ENCODE measurements at places on chromosomes 1 and 21.

DNA sequence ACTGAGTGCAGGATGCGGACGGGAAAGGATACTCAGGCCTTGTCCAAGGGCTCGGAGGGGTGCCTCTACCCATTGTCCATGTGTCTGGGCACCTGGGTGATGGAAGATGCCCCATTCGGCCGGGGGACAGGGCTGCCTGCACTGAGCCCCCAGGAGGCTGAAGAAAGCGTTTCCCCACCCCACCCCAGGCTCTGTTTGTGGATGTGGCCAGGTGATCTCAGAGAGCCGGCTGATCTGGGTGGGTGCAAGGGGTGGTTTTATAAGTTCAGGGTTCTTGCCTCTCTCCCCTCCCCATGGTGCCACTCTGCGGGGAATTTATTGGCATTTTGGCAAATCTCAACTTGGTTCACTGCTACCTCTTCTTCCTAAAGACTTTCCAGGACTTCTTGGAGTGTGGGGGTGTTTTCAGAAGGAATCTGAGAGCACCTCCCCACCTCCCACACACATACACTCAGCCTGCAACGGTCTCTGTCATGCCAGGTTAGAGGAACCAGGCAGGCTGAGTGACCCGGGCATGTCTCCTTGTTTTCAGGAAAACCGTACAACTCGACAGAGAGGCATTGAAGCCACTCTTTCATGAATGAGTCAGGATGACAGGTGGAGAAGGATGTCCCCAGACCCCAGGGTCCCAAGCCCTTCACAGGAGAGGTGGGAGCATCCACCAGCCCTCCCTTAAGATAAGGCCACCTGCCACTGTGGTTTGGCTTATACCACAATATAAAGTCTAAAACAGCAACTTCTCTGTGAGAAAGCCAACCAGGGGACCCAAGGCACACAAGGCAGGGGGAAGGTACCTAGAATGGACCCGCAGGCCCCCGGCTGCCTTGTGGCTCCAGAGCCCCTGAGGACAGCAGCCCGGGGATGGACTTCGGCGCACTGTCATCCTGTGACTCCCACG lies 174.9 kb downstream of the ETS2 start:
- no peak for DNase-seq

DNA sequence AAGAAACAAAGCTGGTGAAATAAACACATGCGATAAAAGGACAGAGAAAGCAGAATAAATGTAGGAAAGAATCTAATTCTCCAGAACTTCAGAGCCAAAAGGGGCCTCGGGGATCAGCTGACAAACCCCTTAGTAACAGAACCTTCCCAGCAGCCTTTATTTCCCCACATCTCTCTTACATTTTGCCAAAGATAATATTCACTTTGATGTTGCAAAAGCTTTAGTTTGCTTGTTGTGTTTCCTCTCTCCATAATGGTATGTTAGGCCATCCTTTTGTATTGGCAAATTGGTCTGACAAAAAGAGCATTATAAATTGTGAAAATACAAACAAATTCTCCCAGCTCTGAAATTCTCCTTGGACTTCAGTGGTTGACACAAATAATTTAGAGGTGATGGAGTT lies 54.9 kb downstream of the OPTC start:
- no peak for DNase-seq

DNA sequence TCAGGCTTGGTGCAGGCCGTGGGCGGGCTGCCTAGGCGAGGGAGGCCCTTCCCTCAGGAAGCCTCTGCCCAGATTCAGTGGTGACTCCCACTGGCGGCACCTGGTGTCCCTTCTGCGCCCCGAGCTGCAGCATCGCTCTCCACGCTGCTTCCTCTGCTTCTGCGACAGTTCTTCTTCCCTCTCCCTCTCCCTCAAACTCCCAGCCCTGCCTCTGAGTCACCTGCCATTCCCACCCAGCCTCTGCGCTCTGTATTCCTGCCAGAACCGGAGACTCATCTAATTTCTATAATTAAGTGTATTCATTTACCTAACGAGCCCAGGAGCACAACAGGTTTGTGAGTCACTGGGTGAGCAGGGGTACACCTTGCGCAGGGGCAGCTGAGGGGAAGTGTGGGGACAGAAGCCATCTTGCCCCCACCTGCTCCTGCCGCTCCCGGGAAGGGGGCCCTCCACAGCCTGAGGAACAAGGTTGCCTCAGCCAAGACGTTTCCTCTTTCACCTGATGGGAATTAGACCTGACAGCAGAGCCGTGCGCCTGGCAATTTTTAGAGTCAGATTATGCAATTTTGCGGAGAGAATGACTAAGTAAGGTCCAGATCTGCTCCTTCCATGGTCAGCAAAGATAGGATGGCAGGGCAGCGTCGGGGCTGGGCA lies 19.4 kb downstream of the KCNC4 start:
- DNase-seq, result no peak

GRCh38 chr1:93579891-93580290 lies 101.7 kb downstream of the BCAR3 start:
- no peak for DNase-seq

DNA sequence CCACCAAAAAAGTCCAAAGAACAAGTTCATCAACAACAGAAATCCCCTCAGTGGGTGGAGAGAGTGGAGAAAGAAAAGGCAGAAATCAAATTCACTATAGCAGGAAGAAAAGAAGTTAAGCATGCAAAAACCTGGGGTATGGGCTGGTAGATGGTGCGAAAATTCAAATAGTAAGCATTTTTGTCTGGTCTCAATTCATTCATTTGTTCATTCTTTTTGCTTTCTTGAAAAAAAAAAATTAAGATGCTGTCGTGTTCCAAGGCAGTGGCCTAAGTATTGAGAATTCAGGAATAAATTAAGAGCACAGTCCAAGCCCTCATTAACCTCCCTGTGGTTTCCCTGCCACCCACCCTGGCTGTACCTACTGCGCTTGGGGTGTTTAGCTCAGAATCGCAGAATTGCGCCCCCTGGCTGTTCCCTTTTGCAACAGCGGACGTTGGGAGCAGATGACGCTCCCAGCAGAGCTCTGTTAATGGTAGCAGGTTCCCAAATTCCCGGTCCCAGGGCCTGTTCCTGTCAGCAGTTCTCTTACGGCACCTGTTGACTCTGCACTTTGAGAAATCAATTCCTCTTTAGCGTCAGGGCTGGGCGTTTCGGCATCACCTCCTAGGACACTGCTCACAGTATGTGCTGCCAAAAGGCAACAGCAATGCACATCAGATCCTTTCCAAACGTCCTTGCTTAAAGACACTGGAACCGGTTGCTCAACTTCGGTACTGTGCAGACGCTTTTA lies 34.0 kb upstream of the SSX2IP start:
- DNase-seq, result peak; percentile 3

DNA sequence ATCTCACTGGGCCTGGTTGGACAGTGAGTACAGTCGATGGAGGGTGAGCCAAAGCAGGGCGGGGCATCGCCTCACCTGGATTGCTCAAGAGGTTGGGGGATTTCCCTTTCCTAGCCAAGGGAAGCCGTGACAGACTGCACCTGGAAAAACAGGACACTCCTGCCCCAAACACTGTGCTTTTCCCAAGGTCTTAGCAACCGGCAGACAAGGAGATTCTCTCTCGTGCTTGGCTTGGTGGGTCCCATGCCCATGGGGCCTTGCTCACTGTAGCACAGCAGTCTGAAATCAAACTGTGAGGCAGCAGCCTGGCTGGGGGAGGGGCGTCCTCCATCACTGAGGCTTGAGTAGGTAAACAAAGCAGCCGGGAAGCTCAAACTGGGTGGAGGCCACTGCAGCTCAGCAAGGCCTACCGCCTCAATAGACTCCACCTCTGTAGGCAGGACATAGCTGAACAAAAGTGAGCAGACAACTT lies 11.3 kb downstream of the C1orf105 start:
- DNase-seq, result no peak

DNA sequence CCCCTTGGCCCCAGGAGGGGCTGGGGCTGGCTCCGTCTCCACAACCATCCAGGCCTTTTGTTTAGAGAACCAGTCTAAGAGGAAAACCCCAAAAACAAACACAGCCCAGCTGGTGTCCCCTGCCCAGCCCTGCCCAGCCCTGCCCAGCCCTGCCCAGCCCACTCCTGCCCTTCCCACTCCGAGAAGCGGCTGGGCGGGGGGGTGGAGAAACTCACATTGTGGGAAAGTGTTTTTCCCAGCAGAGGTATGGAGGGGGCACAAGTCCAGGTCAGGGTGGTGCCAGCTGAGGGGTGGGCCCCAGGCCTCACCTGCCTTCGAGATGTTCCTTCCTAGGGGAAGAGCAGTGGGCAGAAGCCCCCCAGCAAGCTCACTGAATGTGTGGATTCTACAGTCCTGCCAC lies 10.0 kb upstream of the FAM131C start:
- DNase-seq, result no peak

All from CMK (cell line).